Stimulated activated CD8-positive, alpha-beta memory T cell treated with anti-CD3 and anti-CD28 coated beads, Interleukin-7, amount 100 ng/mL, for 48 hours (primary cell): ENCODE measurements at places on chromosomes 2 and 18.

DNA sequence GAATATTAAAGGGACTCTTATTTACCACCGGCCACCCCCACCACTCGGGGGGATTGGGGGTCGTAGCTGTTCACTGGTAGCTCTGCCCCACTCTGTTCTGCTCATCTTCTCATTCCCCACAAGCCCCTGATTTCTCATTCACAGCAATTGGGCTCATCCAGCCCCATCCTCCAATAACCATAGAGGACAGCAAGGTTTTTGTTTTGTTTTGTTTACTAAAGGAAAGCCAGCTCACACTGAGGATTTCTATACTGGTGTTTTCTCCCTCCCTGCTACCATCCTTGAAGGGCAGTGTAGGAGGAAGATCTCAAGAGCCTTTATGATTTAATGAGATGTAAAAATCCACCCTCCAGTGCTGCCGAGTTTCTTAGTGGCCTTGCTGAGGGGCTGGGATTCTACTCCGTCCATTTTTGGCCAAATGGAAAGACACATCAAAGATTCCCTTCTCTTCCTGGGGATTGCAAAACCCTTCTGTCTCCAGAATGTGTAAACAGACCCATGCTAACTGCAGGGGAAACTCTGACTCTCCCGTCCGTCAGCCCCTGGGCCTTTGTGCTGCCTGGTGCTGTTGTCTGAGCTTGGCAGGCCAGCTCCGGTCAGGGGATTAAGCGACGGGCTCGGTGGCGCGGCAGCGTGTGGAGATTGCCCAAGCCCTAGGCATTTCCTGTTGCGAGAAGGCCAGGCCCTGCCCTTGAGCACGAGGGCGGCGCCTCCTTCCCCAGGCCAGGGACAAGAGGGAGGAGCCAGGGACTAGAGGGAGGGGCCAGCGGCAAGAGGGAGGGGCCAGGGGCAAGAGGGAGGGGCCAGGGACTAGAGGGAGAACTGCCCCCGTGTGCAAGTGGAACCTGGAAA lies 165.0 kb downstream of the ANTXR1 start:
- no peak for DNase-seq

GRCh38 chr2:239230318-239231052 lies 170.3 kb downstream of the HDAC4 start:
- no peak for DNase-seq

DNA sequence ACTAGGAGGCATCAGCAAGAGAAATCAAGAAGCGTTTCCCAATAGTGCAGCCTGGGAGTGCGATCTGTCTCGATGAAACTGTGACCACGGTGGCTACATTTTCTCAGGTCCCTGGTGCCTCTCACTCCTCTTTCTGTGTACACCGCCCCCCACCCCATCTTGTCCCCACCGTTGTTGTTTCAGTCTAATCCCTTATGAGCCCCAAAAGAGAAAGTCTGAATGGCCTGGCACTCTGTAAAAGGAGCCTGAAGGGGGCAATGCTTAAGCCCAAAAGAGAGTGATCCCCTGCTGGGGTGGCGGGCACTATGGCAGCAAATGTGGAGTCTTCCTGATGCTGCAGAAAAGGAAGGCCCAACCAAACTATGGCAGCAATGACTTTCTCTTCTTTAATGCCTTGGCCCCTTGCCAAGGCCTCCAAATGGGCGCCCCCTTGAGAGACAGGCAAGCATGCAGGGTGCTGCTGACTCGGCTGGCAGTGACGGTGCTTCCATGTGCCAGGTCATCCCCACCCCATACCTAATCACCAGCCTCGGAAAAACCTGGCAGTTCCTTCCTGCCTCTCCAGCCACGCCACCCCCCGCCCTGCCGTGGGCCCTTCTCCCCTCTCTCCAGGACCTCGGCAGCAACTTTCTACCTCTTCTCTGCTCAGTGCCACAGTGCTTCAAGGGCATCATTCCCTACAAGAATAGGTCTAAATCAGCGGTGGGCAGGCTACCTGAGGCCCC lies 123.0 kb downstream of the CYP26B1 start:
- DNase-seq = no peak

DNA sequence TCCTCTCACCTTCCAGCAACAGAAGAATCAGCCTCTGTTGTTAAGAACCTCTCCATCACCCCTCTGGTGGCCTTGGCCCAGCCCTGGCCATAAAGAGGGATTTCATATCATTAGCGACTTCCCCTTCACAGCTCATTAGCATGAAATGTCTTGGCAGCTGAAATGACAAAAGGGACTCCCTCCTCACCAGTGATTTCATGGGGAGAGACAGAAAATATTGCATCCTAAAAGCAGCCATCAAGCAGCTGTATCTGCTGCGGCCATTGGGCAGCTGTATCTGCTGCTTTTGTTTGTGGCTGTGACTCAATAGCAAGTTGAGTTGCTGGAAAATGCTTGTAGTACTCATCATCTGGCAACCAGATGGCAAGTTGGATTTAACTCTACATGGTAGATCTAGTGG lies 105.9 kb upstream of the RMDN2 start:
- no peak for DNase-seq

DNA sequence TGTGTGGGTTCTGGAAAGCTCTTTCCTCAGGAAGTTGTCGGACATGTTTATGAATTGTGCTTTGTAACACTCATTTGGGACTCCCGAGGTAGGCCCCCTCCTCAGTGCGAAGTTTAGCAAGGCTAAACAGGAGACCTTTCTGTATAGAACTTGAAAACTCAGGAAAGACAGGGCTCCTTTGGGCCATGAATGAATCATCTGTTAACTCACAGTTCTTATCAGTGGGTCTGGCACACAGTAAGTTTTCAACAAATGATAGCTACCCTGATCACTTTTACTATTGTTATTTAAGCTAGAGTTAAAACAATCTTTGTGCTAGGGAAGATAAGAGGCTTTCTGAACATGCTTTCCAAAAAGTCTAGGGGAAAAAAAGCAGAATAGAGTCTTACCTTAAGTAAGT lies 430.5 kb upstream of the ETAA1 start:
- no peak for DNase-seq

DNA sequence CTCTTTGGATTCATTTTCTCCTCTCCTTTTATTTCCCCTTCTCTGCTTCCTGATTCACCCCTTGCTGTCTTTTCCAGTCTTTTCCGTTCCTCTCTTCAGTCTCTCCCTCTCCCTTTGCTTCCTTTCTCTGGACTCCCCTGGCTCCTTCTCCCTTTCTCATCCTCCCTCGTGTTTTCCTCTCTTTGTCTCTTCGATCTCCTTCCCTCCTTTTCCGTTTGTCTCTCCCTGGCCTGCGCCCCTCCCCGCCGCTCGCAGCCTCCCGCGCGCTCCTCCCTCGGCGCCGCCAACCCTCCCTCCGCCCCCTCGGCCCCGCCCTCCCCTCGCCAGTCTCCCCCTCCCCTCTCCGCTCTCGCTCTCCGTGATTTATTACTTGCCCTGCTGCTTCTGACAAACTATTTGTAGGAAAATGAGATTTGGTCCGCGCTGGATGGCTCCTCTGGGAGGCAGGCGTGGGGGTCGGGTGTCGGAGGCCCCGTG lies 46.0 kb upstream of the PAX8 start:
- DNase-seq = peak; percentile 14
